ENCODE measurements at places on chromosomes 13 and 19.

DNA sequence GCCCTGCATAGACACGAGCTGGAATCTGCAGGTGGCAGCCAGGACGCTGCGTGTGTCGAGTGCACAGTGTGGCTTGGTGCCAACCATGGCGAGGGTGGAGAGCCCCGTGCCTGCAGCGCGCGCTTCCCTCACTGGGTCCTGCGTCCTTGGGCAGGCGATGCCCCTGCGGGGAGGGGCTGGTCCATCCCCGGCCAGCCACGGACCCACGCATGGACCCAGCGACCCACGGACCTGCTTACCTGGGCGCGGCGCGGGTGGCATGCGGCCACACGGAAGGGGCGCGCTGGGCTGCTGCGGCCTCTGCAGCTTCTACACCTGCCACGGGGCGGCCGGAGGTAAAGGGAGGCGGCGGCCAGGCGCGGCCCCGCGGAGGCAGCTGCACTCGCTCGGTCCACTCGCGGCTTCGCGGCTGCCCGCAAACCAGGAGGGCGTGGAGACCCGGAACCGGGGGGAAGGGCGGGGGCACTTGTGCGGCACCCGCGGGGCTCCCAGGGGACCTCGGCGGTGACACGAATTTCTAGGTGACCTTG lies 569 bp upstream of the MCF2L start:
- DNase-seq: no peak

- DNase-seq: peak; percentile 17
Observed at GRCh38 chr13:51895906-51896888, 34.4 kb downstream of the CCDC70 start.

- DNase-seq: no peak
Observed at GRCh38 chr19:55098716-55099556, 18.5 kb downstream of the PPP1R12C start.

DNA sequence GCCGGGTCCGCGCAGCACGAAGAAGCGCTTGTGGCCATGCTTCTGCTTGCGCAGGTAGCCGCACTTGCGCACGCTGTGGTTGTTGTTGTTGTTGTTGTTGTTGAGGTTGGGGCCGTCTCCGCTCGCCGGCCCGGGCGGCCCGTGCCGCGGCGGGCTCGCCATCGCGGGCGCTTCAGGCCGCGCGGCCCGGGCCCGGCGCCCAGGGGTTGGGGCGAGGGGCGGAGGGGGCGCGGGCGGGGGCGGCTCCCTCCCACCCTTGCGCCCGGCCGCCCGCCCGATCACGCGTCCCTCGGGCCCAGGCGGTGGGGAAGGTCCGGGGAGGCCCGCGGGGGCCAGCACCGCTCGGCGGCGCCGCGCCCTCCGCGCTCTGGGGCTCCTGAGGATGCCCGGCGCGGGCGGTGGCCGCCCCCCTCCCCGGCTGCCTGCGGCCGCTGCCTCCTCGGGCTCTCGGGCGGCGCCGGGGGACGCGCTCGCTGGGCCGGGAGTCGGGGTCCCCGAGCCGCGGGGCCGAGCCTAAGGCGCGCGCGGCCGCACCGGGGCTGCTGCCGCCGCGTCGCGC lies 412 bp downstream of the IRS2 start:
- DNase-seq: no peak

GRCh38 chr19:16327911-16328823 lies 3.5 kb downstream of the KLF2 start:
- DNase-seq: no peak

DNA sequence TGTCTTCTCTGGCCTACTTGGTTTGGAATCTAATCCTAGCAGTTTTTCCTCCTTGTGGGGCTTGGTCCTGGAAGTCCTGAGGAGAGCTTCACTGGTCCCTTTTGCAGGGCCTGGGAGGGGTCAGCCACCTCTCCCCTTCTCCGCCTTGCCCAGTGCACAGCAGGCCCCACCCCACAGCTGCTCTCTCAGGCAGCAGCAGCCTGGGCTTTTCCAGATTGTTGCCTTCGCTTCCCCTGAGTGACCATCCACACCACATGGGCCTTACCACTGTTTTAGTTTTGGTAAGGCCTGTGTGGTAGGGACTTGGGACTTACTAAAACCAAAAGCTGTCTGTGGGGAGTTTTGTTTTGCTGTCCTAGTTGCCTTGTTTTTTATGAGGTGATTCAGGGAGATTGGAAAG lies 11.5 kb downstream of the MPHOSPH8 start:
- no peak for DNase-seq

DNA sequence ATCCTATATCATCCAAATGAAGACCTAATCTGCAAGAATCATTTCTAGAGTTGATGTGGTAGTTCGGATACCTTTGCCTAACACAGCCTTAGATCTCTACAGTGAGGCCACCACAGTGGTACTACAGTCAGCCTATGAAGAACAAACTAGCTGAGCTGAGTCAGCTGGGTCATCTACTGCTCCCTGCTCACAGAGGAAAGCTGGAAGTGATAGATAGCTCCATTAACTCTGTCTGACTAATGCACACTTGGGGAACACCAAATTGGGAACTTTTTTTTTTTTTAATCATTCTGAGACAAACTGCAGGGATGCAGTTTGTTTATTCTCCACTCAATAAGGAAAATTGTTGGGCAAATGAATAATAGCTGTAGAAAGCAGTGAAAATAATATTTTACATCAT lies 1160.6 kb downstream of the PCDH9 start:
- DNase-seq: no peak

DNA sequence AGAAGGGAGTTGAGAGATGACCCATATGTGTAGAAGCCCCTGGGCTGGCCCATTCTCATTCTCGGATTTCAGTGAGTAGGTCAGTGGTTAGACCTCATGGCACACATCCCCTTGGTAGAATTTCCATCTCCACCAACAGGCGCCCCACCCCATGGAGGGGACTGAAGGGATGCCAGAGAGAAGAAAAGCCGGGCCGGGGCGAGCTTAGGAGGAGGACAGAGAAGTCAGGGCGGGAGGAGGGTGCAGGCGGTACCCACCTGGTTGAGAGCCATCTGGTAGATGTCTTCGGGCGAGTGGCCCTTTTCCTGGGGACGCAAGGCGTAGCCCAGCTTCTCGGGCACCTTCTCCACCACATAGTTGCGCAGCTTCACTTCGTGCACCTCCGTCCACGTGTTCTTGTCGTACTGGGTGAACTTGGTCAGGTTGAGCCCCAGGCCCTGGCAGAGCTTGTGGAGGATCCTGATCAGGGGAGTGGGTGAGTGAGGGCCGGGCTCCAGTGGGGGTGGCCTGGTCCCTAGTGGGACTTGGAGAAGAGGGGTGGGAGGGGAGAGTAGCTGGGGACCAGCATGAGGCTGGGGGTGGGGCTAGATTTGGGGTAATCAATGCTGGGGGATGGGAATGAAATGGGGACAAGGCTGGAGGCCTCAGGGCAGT lies 2.5 kb downstream of the IL4I1 start:
- DNase-seq: no peak

- DNase-seq: no peak
Observed at GRCh38 chr19:35144600-35145436, 1.8 kb downstream of the FXYD7 start.

DNA sequence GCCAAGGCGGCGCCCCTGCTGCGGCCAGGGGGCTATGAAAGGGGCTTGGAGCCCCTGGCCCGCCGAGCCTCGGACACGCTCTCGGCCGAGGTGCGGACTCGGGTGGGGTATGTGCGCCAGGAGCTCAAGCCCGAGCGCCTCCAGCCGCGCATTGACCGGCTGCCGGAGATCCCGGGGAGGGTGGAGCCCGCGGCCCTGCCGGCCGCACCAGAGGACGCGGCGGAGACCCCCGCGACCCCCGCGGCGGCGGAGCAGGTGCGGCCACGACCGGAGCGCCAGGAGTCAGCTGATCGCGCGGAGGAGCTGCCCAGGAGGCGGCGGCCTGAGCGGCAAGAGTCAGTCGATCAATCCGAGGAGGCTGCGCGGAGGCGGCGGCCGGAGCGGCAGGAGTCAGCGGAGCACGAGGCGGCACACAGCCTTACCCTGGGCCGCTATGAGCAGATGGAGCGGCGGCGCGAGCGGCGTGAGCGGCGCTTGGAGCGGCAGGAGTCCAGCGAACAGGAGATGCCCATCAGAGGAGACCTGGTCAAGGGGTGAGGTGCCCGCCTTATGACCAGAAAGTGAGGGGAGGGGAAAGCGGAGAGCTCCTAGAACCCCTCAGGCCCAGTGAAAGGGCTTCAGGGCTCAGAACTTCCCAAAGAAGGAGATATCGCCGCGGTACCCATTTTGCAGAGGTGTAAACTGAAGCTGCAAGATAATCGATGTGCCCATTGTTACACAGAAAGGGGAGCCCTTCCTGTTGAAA lies 8.8 kb upstream of the SHKBP1 start:
- DNase-seq: no peak

DNA sequence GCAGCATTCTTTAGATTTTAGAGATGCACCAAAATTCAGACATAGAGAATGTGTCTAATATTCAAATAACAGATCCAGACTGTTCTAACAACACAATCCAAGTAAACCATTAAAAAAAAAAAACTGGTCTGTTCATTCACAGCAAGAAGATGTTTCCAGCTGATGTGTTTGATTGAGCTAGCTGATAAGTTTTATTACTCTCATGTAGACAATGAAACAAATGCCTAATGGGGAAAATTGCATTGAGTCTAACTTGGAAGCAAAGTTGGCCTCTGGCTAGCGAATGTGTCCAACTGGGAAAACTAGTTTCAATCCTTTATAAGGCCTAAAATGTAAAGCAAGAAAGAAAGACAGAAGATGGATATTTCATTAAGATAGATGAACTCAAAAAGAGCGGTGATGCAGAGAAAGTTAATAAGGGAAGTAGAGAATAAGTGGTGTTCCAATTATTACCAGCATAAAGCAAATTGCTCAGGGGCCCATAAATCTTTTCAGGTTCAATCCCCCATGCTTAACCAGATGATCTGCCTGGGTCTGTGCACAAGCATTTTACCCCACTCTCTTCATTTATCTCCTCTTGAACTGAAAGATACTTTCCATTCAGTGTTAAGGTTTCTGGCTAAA lies 54.2 kb downstream of the PCDH9 start:
- no peak for DNase-seq

DNA sequence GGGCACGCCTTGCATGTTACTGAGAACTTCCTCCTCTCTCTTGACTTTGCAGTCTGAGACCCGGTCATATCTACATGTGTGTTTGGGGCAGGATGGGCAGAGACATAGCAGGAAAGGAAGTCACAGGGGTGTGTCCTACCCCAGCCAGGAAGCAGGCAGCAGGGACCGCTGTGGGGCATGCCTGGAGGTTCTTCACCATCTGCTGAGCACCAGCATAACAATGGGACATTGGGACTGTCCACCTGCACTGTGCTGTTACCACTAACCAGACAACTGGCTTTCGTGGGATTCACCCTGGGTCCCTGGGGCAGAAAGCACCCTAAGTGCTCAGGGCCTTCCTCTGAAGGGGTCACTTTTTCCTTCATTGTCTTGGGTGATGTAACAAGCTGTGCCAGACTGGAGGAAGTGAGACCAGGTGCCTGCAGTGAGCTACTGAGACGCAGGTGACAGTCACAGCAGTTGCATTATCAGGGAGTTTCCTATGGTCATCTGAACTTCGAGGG lies 2.6 kb upstream of the HAUS5 start:
- DNase-seq: no peak

GRCh38 chr13:91097269-91097668 lies 250.2 kb upstream of the MIR17HG start:
- no peak for DNase-seq

DNA sequence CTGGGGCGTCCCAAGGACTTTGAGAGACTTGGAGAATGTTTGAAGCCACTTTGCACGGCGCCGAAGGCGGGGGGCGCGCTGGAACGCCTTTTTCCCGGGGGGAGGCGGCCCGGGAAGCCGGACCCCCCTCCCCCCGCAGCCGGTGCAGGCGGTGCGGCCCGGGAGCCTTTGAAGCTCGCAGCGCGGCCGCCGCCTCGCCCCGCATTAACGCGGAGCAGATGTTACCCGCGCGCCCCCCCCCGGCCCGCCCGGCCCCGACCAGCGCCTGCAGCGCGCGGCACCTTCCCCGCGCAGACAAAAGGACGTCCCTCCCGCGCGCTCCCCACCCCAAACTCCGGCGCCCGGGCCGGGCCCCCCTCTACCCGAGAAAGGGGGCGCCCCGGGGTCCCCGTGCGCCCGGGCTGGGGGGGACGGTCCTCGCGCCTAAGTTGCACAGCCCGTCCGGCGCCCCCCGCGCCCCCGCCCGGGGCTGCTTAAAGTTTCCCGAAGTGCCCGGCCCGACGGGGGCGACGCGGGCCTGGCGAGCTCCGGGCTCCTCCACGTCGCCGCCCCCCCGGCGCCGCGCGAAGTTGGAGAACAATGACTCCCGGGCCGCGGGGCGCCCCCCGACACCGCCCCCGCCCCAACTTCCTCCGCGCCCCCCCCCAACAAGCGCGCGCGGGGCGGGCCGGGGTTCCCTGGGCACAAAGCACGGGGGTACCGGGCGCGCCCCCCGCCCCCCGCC lies 685 bp downstream of the TCF3 start:
- DNase-seq: no peak

DNA sequence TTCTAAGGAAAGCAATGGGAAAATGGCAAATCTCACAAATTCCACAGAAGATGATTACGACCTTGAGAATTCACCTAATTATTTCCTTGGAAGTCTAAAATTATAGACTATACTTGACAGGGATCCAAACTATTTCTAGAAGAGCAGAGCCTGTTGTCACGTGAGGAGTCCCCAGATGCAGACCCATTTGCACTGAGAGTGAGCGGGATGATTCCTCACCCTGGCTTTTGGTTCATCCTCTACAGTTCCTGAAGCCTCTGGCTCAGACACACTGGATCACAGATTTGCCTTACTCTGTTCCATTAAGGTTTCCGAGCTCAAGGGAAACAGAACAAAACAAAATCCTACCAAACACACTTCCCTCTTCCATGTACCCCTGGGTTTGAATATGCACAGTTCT lies 23.0 kb upstream of the CYSLTR2 start:
- DNase-seq: no peak

GRCh38 chr13:70502944-70503343 lies 394.7 kb upstream of the KLHL1 start:
- DNase-seq: no peak

DNA sequence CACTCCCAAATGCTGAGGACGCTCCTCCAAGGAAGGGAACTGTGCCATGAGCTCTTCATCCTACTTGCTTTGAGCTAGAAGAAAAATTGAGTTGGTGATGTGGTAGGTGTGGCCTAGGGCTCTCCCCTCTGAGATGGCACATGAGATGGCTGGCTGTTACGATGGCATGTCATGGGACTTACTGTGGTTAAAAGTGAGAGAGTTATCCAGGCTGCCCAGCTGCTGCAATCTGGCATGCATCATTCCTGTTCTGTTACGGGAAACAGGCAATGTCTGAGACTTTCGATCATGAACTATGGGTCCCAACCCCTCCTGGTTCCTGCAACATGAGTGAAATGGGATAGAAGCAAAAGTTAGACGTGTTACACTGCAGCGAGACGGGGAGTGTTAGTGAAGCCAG lies 93.3 kb upstream of the SLC15A1 start:
- DNase-seq: no peak

GRCh38 chr19:35731353-35731752 lies 10.9 kb downstream of the IGFLR1 start:
- no peak for DNase-seq

DNA sequence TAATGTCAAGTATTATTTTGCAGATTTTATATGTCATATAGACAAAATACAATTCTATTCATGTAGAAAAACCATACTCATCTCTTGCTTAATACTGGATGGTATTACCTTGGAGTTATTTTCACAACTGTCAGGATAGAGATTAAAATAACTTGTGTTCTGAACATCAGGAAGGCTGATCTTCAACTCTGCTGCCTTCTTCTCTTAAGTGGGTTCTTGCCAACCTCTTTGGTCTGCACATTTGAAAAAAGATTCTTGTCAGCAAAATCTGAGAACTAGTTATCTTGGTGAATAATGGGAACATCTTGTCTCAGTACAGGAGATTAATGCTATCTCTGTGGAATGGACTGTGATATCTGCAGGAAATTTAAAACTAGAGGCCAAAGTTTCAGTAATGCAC lies 95.2 kb upstream of the FAM216B start:
- DNase-seq: no peak

GRCh38 chr19:15251749-15252397 lies 19.6 kb upstream of the EPHX3 start:
- no peak for DNase-seq
